ENCODE measurements at places on chromosomes 11 and 22. TPM values are rescaled to one million over a fixed set of nuclear protein-coding genes. Genes with fewer than 3 reads are reported as not detected.

GRCh38 chr22:19986011-19986409, 30.6 kb downstream of the ARVCF start:
- peaks cover 4% of the 10 kb centered on the region for H3K27me3 ChIP-seq
- H3K27ac ChIP-seq = no peak overlapping the region
- no peaks in the 10 kb centered on the region for H3K4me1 ChIP-seq
- no peaks in the 10 kb centered on the region for H3K36me3 ChIP-seq
- no peak overlapping the region for H3K4me3 ChIP-seq

DNA sequence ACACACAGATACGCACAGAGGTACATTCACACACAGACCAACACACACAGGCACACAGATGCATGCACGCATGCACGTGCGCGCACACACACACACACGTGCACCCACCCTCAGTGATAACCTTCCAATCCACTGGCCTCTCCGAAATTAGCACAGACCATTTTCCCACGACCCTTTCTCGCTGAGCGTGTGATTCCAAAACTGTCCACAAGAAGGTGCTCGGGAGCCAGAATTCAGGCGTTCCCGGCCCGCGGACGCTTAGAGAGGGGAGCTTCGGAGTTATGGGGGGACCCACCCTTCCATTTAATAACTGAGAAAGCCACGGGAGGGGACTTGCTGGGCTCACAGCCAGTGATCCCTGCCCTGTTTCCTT, 33.8 kb upstream of the SLC35C1 start:
- peaks cover 11% of the 10 kb centered on the region for H3K27me3 ChIP-seq
- no peaks in the 10 kb centered on the region for H3K36me3 ChIP-seq
- peak; percentile 63 for DNase-seq
- peaks cover 17% of the 10 kb centered on the region for H3K4me1 ChIP-seq

GRCh38 chr11:82546661-82547557, 186.8 kb downstream of the FAM181B start:
- H3K27ac ChIP-seq = no peak overlapping the region
- DNase-seq = no peak
- H3K4me1 ChIP-seq = no peaks in the 10 kb centered on the region
- H3K27me3 ChIP-seq = no peaks in the 10 kb centered on the region
- H3K4me3 ChIP-seq = no peak overlapping the region

- no peak for DNase-seq
- no peak overlapping the region for H3K4me3 ChIP-seq
- H3K36me3 ChIP-seq = no peaks in the 10 kb centered on the region
These were observed 46.7 kb downstream of the IGF2 start for GRCh38 chr11:2092464-2092910.

DNA sequence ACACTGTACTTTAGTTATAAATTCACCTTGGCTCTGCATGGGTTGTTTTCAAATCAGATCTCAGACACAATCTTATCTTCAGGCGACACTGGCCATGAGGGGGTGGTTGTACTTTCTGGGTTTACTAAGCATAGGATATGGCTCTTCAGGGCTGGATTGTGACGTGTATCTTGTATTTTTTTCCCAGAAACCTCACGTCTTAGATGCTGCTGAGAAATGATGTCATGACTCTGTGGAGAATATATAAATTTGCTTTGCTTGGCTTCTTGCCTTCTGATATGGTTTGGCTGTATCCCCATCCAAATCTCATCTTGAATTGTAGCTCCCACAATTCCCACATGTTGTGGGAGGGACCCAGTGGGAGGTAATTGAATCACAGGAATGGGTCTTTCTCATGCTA, 82.8 kb upstream of the VSTM5 start:
- H3K36me3 ChIP-seq = no peaks in the 10 kb centered on the region
- no peaks in the 10 kb centered on the region for H3K27me3 ChIP-seq
- H3K27ac ChIP-seq = no peak overlapping the region
- no peak overlapping the region for H3K4me3 ChIP-seq

DNA sequence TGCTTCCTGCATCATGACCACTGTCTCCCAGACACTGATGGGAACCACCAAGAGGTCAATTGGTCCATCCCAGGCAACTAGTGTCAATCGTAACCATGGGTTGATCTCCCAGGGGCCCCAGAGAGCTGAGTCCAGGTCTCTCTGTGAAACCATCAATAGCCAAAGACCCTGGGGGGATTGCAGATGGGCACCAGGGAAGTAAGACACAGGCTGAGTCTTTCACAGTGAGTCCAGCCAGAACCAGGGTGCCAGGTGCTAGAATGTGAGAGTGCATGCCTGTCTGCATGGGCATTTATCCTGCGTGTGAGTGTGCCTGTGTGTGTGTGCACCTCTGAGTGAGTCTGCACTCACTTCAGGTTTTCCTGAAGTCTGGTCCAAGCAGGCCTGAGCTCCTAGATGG, 45.3 kb upstream of the TTC12 start:
- no peak overlapping the region for H3K4me3 ChIP-seq
- H3K4me1 ChIP-seq = no peaks in the 10 kb centered on the region
- no peaks in the 10 kb centered on the region for H3K36me3 ChIP-seq
- no peak for DNase-seq
- H3K27me3 ChIP-seq = peaks cover 2% of the 10 kb centered on the region

- no peaks in the 10 kb centered on the region for H3K4me1 ChIP-seq
- H3K36me3 ChIP-seq = peaks cover 28% of the 10 kb centered on the region
- H3K27ac ChIP-seq = no peak overlapping the region
- no peak overlapping the region for H3K4me3 ChIP-seq
- DNase-seq = no peak
These were observed 23.4 kb downstream of the ASPHD2 start for GRCh38 chr22:26452236-26453016.

- H3K36me3 ChIP-seq = no peaks in the 10 kb centered on the region
- no peak overlapping the region for H3K4me3 ChIP-seq
- H3K27me3 ChIP-seq = peaks cover 3% of the 10 kb centered on the region
- H3K27ac ChIP-seq = no peak overlapping the region
- no peaks in the 10 kb centered on the region for H3K4me1 ChIP-seq
These were observed 20.3 kb upstream of the WNT7B start for GRCh38 chr22:45997077-45997776.

DNA sequence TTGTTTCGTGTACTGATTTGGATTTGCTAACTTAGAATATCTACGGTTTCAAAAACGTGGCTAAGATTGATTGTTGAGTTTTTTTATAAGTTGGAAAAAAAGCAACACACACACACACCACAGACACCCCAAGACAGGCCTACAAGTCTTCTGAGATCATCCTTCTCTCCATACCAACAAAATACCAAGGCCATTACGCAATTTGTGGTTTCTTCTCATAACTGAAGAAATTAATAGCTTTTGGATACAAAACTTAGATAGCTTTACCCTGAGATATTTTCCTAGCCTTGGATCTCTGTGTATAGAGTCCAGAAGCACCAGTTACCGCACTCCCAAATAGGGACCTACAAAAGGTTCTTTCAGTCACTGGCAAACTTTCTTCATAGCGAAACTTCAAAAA, 113.6 kb downstream of the SIK3 start:
- H3K4me1 ChIP-seq = peaks cover 62% of the 10 kb centered on the region
- H3K27ac ChIP-seq = no peak overlapping the region

DNA sequence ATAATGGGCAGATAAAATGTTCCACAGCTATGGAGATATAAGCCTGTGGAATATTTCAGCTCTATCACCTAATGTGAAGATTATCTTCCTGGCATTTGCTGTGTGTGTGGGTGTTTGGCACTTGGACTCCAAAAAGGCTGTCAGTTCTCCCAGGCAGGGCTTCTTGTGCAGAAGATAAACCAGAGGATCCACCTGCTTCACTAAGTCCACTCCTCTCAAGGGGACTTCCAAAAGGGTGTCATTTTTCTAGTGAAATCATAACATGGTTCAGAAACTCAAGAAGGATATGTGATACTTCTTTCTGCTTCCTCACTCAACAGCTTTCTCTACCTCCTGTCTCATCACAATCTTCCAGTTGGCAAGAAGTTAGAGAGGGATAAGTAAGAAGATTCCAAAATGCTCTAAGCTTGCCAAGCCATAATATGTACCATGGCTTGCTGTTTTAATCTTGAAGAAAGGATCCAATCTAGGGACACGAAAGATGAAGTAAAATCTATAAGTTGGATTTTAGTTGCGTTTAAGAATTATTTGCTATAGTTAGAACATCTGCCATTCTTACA, 206.2 kb upstream of the MTMR2 start:
- H3K27ac ChIP-seq = peak overlapping the region; percentile 64
- H3K4me1 ChIP-seq = peaks cover 45% of the 10 kb centered on the region
- H3K36me3 ChIP-seq = peaks cover 30% of the 10 kb centered on the region
- DNase-seq = no peak
- no peaks in the 10 kb centered on the region for H3K27me3 ChIP-seq

DNA sequence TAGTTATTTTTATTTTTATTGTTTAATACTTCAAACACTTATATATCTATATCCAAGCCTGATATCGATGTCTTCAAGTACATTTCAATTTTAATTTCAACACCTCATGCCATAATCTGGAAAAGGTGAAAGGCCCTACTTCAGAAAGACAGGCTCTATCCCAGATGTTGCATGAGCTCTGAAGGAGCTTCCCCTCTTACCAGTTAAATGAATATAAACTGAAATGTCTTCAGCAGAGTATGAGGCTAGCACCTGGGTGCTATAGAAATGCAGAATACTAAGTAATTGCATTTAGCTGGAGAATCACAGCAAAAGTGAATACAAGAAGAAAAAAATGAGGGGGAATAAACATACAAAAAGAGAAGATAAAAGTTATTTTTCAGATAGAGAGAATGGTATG, 11.5 kb upstream of the GRIA4 start:
- H3K27ac ChIP-seq = no peak overlapping the region
- H3K4me3 ChIP-seq = no peak overlapping the region
- DNase-seq = no peak
- H3K36me3 ChIP-seq = no peaks in the 10 kb centered on the region

DNA sequence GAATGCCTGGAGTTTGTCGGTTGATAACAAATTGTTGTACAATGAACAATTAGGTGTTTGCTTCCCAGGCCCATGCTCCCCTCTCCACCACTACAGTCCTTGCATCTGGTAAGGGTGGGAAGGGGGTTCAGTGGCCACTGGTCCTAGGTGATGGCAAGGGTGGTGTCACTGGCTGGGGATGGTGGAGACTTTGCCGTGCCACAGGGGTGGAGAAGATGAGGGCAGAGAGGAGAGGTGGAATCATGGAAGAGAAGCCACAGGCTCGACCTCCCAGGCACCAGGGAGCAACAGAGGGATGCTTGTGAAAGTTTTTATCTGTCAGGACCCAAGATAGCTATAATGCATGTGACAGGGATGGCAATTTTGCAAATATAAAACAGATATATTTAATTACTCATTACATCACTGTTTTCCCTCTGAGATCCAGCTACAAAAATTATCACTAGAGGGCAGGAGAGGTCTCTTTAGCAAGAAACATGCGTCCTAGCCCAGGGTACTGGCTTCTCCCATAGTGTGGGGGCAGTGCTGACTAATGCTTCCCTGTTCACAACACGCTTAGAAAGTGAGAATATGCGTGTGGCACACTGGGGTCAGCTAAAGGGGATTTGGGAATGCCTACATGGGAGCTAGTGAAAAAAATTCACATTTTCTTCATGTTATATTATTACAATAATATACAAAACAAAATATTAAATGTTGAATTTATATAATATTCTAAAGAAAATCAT, 49.0 kb upstream of the AMPD3 start:
- no peak for DNase-seq
- no peaks in the 10 kb centered on the region for H3K27me3 ChIP-seq
- H3K4me3 ChIP-seq = no peak overlapping the region

DNA sequence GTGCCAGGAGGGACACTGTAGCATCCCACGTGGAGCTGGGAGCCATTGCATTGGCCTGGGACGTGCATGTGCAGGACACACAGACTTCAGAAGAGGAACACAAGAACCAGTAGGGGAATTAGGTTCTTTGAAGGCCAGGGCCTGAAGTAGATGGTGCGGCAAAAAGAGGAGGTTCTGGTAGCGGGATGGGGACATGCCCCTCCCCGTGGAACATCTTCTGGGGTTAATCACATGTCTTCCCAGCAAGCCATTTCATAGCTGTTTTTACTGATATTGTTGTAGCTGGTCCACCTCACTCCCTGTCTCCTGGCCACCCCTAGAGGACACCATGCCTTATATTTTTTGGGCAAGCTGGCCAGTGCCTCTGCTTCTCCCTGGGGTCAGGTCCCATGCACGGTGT, 74.3 kb downstream of the SCN3B start:
- H3K36me3 ChIP-seq = peaks cover 41% of the 10 kb centered on the region
- H3K27ac ChIP-seq = no peak overlapping the region
- no peak for DNase-seq
- no peaks in the 10 kb centered on the region for H3K27me3 ChIP-seq
- no peak overlapping the region for H3K4me3 ChIP-seq

GRCh38 chr22:48824712-48825651, 1002.7 kb downstream of the BRD1 start:
- H3K27me3 ChIP-seq = no peaks in the 10 kb centered on the region
- no peak for DNase-seq
- no peak overlapping the region for H3K27ac ChIP-seq
- no peak overlapping the region for H3K4me3 ChIP-seq

DNA sequence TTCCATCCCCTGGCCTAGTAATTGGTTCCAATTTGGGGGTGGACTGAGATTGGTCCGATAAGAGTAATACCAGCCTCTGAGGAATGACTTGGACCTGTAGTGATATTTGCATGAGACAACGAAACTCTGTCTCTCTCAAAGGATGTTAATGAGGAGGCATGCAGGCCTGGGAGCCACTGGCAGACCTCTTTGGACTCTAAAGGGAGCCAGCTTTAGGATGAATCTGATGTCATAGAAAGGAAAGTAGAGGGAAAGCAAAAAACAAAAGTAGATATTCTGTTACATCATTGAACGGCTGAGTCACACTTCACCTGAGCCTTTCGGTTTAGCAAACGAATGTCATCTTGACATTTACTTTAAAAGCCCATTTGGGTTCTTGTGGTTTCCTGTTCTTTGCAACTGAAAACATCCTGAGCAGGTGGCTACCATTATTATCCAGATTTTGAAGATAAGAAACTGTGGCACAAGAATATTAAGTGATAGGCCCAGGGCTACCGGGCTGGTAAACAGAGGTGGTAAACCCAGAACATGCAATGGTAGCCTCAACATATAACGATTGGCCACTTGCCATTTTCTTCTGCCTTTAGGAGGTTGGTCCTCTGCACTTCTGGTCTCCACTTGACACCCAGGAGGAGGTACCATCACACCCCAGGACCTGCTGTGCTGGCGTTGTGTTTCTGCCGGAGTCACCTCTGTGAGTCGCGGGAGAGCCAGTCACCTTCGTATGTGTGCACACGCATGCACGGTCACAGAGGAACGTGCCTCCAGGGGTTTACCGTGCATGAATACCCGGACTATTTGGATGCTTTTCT, 42.7 kb downstream of the RTL6 start:
- peaks cover 23% of the 10 kb centered on the region for H3K4me1 ChIP-seq
- peaks cover 3% of the 10 kb centered on the region for H3K27me3 ChIP-seq
- peaks cover under 1% of the 10 kb centered on the region for H3K36me3 ChIP-seq
- no peak overlapping the region for H3K4me3 ChIP-seq

TSSK2 gene
- not detected for total RNA-seq

CD3G gene
- 139 TPM for total RNA-seq

SNX19 gene
- total RNA-seq = 42.1 TPM

PHF21B gene
- total RNA-seq = 0.30 TPM

SLC37A2 gene
- total RNA-seq = 0.44 TPM

LARGE2 gene
- total RNA-seq = 0.30 TPM

FAM180B gene
- 0.25 TPM for total RNA-seq
